Kidney capillary endothelial cell (primary cell): ENCODE measurements at places on chromosomes 11 and 22.

- DNase-seq: no peak
These were observed 2.4 kb downstream of the KIAA0930 start for GRCh38 chr22:45238076-45238956.

DNA sequence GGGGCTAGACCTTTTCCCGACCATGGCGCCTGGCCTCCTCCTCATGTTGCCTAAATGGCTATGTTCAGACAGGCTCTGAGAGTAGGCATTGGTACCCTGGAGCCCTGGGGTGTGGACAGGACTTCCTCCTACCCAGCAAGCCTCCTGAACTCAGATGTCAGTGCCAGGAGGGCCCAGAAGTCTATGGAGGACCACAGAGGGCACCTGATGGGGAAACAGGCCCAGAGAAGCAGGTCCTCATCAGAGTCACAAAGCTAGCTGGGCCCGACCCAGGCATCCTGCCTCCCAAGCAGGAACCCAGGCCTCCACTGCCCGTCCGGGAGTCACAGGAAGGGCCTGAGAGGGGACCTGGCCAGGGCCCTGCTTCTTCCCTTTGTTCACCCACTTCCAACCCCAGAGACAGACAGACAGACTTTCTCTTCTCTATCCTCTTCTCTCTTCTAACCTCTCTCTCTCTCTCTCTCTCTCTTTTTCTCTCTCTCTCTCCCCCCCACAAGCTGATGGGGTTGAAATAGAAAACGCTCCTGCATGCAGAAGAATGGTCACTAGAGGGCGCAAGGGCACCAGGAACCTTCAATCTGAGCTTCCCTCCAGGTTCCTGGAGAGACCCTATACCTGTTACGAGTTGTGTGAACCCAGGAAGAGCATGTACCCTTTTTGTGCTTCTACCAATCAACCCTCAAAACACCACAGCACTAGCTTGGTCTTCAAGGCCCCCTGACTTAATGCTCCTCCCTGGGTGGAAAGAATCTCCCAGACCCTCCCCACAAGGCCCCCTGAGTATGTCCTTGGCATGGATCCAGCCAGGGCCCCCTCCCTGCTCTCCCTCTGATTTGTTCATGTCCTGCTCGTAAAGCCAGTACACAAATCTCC lies 27.1 kb downstream of the ARAP1 start:
- peak; percentile 72 for DNase-seq

- no peak for DNase-seq
These were observed 35.7 kb downstream of the KCNJ4 start for GRCh38 chr22:38419121-38419857.

GRCh38 chr22:36839356-36840073 lies 21.3 kb upstream of the NCF4 start:
- peak; percentile 37 for DNase-seq

- no peak for DNase-seq
These were observed 18.3 kb downstream of the PRR5L start for GRCh38 chr11:36314434-36314767.

DNA sequence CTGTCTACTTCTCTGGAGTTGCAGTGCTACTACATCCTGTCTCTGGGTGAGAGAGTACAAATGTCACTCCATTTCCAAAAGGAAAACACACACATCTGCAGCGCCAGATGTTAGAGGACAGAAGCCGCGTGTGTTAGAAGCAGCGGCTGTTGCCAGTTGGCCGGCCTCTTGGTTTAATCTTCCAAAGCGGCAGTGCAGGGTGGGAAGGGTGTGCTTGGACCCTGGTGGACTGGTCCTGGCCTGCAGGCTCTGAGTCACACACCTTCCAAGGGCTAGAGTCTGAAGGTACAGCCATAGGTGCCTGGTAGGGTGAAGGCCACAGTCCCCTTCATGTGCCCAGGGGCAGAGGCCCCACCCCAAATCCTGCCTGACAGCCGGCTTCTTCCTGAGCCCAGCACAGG lies 99.8 kb downstream of the CTTN start:
- no peak for DNase-seq

- DNase-seq: no peak
These were observed 25.1 kb downstream of the ADAMTS8 start for GRCh38 chr11:130403271-130403804.

- no peak for DNase-seq
These were observed 44.7 kb upstream of the ZBTB44 start for GRCh38 chr11:130359419-130359818.

- DNase-seq: no peak
These were observed 116.7 kb upstream of the NCAM1 start for GRCh38 chr11:112844517-112844916.

DNA sequence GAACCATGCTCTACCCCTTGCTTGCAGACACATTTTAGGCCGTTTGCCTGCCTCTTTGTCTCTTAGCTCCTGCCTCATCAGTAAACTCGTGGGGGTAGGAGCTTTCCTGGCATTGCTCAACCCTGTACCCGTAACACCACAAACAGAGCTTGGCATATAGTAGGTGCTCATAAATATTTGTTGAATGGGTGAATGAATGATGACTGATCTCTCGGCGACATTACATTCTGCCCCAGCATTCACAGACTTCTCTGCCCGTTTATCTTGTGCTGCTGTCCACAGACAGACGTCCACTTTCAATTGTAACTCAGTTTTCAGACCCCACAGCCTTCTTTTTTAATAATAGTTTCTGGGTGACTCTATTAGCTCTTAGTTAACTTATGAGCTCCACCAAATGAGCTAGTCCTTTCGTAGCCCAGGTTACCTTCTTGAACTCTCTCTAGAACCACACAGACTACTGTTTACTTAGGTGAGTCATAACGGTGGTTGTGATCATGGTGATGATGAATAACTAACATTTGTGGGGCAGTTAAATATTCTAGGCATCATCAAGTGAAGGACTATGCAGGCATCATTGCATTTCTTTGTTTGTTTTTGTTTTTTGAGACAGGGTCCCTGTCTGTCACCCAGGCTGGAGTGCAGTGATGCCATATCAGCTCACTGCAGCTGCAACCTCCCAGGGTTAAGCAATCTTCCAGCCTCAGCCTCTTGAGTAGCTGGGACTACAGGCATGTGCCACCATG lies 188.4 kb downstream of the ADAMTS15 start:
- DNase-seq: no peak

DNA sequence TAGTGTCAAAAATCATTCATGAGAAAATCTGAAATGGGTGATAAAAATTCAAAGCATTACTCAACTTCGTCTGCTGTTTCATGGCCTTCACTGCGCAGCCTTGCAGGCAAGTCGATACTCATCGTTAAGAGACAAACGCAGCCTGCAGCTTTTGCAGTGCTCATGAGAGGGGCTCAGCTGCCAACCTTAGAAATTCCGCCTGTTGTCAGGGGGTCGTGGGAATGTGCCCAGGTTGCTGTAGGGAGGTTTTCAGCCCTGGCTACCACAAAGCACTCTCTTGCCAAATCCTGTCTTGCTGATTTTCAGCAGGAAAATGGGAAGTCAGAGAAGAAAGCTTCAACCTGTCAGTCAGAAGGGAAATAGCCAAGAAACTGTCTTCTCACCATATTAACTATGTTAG lies 25.4 kb upstream of the GRAMD1B start:
- no peak for DNase-seq
